Osteoblast (primary cell): ENCODE measurements at places on chromosomes 11 and 22. TPM values are rescaled to one million over a fixed set of nuclear protein-coding genes. Genes with fewer than 3 reads are reported as not detected.
A peak's percentile ranks its signal among the peaks of the same experiment; 100 is the strongest.

GRCh38 chr22:38554281-38554680 lies 15.7 kb downstream of the DMC1 start:
- DNase-seq = peak; percentile 93

Gene OR5P2
- total RNA-seq = not detected in 2 replicates

DNA sequence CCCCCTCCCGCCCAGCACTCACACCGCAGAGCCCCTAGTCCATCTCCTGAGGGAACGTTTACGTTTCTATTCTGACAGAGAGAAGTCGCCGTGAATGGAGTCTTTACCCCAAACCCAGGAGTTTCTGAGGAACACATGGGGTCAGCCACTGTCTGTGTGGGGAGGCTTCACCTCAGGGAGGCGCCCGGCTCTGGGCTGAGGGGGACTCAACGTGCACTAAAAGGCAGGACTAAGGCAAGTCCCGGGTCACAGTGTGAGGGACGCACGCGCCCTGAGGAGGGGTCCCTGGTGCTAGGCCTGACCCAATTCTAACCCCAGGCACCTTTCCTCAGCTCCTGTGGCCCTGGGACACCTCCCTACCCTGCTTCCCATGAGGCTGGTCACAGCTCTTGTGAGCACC lies 32.5 kb upstream of the IGLL5 start:
- DNase-seq = no peak

- peak; percentile 91 for DNase-seq
Measured at GRCh38 chr11:57205041-57205641, 23.4 kb downstream of the LRRC55 start.

GRCh38 chr11:35148163-35148837 lies 9.3 kb downstream of the CD44 start:
- no peak for DNase-seq

Gene APOA5
- total RNA-seq = under 0.01 TPM in 1 of 2 replicates, not detected in the other

- DNase-seq = no peak
Measured at GRCh38 chr22:37442135-37442534, 14.9 kb upstream of the ELFN2 start.

- no peak for DNase-seq
Measured at GRCh38 chr22:45485261-45485660, 17.4 kb upstream of the FBLN1 start.

Gene PHLDB1
- total RNA-seq = 86.9 and 96.3 TPM in 2 replicates

DNA sequence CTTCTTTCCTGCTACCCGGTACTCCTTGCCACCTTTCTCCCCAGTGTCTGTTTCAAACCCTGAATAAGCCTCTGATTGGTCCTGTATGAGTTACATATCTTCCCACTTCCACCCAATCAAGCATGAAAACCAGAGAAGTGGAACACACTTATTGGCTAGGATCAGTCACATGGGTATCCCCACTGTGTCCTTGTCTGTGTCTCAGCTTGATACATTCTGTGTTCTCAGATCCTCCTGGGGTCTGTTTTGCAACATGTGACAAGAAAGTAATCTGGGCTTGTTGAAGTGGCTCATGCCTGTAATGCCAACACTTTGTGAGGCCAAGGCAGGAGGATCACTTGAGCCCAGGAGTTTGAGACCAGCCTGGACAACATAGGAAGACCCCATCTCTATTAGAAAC lies 23.9 kb downstream of the MCHR1 start:
- no peak for DNase-seq
